ENCODE measurements at places on chromosomes 7 and 10.

DNA sequence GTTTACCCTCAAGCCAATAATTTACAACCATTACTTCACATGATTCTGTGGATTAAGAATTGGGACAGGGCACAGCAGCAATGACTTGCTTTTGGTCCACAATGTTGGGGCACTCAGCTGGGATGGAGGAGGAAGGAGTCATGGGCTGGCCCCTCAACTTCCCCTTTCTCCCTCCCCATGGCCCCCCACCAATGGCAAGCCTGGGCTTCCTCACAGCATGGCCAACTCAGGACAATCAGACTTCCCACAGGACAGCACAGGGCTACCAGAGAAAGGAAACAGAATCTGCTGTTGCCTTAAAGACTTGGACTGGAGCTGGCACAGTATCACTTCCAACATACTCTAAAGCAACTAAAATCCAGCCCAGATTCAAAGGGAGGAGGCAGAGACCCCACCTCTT, 160.7 kb downstream of the PTPN20 start:
- DNase-seq = peak; percentile 32

DNA sequence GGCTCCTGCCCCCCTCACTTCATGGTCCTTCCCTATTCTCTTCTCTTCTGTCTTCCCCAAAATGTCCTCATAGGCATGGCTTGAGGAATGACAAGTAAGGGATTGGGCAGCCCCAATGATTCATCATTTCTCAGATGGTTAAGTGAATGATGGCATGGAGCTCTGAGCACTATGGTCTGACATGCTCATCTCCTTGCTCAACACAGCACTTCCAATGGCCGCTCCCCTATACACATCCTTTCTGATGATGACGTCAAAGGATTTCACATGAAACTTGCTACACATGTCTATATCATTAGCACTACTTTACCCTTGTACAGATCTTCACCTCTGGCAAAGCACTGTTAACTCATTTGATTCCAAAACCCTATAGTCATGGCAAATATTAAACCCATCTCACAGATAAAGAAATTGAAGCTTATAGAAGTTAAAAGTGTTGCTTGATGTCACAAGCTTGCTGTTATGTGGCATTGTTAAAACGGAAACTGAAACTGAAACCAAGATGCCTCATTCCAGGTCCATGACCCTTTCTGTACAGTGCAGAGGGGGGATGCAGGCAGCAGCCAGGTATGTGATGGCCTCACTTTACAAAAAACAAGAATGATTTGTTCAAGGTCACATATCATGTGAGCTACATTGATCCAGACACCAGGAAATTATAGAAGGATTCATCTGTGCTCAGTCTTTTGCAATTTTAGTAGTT, 90.0 kb upstream of the PLXNA4 start:
- peak; percentile 10 for DNase-seq

- no peak for DNase-seq
These were observed 52.0 kb downstream of the TSPAN15 start for GRCh38 chr10:69503001-69503895.

DNA sequence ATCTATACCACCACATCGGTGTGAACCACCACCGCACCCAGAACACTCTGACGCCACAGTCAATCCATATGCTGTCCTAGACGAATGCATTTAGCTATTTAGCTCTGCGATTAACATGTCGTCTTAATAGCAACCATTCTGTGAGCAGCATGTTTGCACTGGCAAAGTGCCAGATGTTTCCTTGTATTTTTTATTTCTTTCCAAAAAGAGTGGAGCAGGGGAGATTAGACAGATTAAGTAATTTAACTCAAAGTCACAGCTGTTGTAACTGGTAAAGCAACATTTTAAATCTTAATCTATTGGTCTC, 57.0 kb upstream of the ARL4A start:
- DNase-seq = no peak

DNA sequence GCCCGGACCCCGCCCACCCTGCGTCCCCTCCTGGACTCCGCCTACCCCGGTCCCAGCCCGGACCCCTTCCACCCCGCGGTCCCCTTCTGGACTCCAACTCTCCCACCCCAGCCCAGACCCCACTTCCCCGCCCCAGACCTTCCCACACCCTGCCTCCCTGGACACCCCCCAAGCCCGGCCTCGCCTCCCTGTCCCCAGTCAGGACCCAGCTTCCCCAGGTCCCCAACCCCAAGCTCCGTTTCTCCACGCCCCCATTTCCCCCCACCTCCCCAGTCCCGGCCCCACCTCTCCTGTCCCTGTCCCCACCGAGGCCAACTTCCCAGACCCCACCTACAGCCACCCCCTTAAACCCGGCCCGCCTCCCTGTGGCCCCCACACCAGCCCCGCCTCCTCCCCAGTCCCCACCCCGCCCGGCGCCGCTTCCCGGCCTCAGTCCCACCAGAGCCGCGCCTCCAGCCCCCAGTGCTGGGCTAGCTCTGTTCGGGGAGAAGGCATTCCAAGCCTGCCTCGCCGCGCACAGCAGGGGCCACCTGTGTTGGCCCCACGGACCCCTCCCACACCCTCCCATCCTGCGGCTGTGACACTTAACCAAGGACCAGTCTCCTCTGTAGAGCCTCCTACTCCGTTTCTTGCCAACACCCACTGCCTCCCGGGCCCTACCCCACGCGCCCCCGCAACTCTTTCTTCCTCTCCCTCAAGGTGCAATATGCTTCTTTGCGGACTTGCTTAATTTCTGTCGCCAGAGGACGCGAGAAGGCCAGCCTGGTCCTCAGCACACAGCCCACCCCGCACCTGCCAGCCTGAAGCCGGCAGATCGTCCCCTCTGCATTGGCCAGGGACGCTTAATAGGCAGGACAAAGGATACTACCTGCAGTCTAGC, 736 bp upstream of the ITIH5 start:
- DNase-seq = peak; percentile 75

- no peak for DNase-seq
These were observed 76.9 kb upstream of the KMT2C start for GRCh38 chr7:152512706-152513105.

DNA sequence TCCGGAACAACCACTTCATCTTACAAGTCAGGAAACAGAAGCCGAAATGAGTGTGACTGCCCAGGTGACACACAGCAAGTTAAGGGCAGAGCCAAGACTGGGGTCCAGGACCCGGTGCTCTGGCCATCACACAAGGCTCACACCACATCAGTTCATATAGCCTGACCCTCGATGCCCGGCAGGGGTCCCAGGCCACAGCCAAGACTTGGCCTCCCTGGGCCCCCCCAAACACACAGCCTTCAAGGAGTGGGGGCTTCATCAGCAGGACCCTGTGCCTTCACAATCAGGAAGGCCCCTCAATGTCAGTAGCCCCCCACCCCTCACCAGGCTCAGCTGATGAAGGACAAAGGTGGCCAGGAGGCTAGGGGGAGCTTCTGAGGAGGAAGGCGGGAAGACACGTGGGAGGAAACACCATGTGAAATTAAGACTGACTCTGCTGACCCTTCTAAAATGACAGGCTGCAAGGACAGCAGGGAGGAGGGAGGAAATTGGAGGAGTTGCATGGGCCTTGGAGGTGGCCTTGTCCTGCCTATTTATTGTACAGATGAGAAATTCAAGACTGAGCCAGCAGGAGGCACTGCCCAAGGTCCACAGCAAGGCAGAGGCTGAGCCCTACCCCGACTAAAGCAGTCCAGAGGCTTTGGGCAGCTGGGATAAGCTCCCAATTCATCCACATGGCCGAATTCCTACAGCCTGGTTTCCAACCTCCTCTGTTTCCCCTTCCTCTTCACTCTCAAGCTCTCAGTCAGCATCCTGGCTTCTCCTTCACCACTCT, 216.1 kb upstream of the ZMIZ1 start:
- peak; percentile 61 for DNase-seq

- no peak for DNase-seq
These were observed 13.1 kb downstream of the PLEKHS1 start for GRCh38 chr10:113764582-113764981.

- DNase-seq = no peak
These were observed 228.4 kb upstream of the DGKB start for GRCh38 chr7:15130666-15131541.

- DNase-seq = no peak
These were observed 6.5 kb downstream of the MGAM start for GRCh38 chr7:142002179-142002578.
